ENCODE measurements at places on chromosomes 5 and 9.

DNA sequence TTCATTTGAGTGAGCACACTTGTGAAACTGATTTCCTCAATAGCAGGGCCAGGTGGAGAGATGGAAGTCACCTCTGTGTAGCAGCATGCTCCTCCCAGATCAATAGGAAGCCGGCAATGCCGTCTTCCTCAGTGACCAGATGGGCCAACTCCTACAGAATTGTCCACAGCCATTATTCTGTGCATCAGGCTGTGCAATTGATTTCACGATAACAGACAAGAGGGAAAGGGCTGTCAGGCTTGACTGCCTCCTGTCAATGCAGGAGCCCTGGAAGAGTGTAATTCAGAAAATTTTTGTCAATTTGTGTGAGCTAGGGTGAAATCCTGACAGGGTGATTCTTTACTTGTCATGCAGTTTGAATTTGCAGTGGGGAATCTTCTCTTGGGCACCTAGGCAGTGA is 838.4 kb upstream of the NUDT12 start:
- no peak for DNase-seq

DNA sequence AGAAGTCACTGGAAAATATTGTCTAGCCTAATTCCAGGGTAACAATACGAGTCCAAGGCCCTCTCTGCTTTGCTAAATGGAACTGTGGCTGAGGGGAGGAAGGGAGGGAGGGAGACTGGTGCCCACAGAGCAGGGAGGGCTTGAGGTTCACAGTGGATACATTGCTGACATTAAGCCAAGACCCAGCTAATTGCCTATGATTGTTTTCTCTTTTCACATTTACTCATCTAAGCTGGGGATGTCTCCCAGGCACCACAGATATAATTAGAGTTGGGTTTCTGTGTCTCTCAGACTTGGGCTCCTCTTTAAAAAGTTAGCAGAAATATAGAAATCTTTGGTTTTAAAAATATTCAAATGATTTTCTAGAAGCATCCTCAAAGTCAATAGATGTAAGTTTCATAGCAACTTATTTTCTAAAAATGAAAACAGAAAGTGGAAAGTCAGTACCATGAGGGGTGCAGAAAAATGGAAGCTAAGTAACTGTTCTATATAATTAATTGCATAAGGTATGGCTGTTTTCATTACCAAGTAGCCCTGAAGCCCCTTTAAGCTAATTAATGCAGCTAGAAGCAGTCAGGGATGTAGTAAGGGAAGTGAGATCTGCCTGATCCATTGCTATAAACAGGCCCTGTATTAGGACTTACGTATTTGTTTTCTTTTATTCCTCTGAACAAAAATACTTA is 259.8 kb downstream of the NDUFS4 start:
- no peak for DNase-seq

DNA sequence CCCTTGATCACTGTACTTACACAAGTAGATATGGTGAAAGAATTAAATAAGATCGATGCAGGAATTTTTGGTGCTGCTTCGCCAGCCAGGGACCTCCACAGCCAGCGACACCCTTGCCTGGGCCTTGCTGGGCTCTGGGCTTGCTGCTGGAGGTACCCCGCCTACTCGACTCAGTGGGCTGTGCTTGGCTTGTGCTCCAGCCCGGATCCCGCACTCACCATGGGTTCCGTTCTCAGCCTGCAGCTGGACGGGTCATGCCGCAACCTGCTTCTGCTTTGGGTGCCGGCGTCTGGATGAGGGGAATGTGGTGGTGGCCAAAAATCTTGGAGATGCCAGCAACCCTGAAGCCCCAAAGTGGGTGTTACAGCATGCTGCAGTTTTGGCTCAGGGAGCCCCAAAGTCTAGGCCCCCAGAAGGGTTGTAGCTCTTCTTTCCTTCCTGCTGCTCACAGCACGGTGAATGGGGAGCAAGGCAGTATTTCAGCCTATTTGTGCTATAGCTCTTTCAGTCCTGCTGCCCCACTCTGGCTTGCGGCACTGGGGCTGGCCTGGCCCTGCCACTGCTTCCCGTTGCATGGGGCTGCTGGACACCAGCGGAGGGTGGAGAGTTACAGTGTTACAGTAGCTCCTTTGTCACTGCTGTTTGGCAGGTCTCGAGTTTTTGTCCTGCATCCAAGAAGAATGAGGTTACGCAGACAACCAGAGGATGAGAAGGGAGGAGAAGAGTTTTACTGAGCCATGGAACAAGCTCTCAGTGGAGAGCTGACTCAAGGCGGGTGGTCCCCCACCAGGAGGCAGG is 48.0 kb downstream of the TARS1 start:
- DNase-seq, result no peak

DNA sequence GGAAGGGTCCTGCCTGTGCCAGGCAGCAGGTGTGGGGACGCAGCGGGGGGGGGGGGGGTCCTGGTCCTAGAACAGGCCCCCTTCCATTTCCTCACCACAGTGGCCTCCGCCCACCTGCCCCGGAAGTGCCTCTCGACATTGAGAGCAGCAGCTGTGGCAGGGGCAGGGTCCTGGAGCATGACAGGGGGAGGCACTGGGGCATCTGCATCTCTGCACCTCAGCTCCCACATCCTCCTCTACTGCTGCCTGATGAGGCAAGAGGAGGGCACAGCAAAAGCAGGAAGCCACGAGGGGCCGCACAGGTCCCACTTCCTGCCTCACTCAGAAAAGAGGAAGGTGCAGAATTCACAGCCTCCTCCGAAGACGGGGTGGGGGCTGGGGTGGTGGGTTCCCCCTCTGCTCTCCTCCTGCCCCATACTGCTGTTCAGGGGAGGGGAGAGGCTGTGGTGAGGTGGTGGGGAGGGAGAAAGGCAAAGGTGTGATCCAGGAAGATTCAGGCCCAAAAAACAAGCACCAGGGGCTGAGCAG is 14.8 kb downstream of the AKNA start:
- peak; percentile 82 for DNase-seq

GRCh38 chr5:34660444-34660843 is 4.3 kb downstream of the RAI14 start:
- DNase-seq, result no peak

Data from Right ventricle myocardium superior (tissue), 1 donor.